Stimulated activated CD4-positive, alpha-beta T cell treated with anti-CD3 and anti-CD28 coated beads, TNF-alpha, amount 100 ng/mL, for 24 hours (primary cell): ENCODE measurements at places on chromosomes 3 and 15.

- DNase-seq, result no peak
These were observed 92.4 kb downstream of the MB21D2 start for GRCh38 chr3:192825216-192825615.

DNA sequence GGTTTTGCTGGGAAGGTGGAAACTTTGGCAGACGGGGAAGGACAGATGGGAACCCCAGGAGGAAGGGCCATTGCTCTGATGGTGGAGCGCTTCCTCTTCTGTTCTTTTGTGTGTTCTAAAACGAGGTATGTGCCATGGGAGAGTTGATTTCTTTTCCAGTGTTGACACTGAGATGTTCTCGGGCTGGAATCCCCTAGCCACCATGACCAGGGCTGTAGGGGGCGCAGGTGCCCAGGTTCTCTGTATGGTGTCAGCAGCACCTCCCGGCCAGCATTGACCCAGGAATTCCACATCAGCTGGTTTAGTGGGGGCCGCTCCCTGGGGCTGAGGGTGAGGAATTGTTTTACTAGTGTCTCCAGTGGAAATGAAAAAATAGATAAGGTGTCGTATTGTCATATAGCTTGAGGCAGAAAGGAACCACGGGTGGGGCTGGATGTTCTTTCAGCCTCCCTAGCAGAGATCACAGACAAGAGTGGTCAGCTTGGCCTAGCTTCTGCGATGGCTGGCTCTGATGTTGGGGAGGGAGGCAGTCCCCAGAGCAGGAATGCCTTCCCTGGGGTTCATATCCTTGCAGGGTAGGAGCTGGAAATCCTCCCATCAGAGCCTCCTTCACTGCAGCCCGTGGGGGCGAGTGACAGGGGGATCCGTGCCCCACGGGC is 34.2 kb upstream of the ACAD9 start:
- DNase-seq, result no peak

- DNase-seq, result no peak
These were observed 17.1 kb downstream of the HEXA start for GRCh38 chr15:72358650-72359171.

DNA sequence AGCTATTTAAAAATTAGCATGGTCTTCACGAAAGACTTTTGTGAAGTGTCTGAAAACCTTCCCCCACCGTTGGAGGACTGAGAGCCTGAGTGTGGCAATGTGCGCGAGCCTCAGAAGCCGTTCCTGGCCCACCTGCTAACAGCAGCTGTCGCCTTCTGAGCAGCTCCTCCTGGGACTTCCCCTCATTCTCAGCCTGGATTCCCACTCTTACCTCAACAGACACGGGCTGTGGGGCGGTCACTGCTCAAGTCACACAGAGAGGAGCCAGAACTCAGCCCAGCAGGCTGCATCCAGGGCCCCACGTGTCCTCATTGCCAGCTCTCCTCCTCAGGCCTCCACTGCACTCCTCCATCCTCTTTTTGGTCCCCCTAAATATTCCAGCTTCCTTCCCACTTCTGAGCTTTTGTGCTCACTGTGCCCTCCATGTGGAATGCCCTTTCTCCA is 7.8 kb downstream of the DNASE1L3 start:
- no peak for DNase-seq

GRCh38 chr3:106209482-106209881 is 340.7 kb upstream of the CBLB start:
- DNase-seq, result no peak

DNA sequence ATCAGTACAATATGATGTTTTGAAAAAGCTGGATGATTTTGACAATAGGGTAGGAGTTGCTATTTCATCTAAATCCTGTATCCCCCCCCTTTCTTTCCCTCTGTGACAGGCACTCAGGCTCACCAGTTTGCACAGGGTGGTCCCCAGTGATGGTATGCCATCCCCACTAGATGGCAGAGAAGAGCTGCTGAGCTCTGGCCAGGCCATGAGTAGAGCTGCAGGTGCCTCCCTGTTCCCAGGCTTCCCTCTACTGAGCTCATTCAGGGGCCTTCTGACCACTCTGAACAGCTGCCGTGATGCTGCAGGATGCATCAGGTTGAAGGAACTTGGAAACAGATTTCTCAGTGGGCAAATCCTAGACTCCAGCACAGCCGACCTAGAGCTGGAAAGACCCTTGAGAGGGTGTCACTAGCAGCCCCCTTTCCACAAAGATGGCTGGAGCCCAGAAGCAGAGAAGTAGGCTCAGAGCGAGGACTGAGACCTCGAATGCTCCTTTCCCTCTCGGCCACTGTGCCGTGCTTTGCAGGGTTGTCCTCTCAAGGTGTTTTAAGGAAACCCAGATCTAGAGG is 45.1 kb downstream of the EFCAB12 start:
- peak; percentile 34 for DNase-seq

- DNase-seq, result no peak
These were observed 1129.6 kb upstream of the GBE1 start for GRCh38 chr3:82891028-82891427.

DNA sequence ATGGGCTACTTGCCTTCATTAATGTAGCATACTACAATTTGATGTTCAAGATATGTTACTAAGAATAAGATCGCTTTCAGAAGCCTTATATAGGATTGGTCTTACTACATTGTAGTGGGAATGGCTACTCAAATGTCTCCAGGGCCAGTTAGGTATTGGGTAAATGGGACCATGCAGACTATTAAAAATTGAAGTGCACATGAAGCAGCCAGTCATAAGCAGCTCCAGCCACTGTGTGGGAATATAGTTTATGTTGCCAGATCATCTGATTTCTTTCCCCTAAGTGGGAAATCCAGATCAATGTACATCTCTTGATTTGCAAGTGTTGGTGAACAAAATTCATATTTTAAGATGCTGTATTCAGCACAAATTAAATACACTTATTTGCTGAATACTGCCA is 5.1 kb downstream of the CTNNB1 start:
- DNase-seq, result no peak

DNA sequence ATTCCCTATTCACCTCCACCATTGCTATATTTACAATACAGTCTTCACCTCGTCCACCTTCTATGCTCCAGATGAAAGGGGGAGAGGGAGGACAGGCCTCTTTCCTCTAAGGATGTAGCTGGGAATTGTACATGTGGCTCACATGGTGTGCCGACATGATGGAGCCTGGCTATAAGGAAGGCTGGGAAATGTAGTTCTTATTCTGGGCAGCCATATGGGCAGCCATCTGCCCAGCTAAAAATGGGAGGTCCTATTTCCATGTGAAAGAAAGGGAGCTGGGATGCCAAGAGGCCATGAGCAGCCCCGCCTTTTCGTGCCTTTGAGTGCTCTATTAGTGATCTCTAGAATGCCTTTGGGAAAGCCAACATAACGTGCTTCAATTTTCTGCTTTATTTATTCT is 27.1 kb upstream of the MGLL start:
- no peak for DNase-seq

DNA sequence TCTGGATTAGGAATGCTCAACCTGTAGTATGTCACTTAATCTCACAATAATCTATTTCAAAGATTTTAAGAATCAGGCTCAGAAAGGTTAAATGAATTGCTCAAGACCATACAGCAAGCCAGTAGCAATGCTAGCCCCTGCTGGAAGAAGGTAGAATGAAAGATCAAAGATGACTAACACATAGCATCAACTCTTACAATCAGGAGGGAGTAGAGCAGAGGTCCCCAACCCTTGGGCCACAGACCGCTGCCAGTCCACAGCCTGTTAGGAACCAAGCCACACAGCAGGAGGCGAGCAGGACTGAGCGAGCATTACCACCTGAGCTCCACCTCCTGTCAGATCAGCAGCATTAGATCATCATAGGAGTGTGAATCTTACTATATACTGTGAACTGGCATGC is 15.5 kb upstream of the GATM start:
- DNase-seq, result no peak

GRCh38 chr15:30924353-30924752 is 20.6 kb downstream of the FAN1 start:
- no peak for DNase-seq

GRCh38 chr3:185473290-185473815 is 25.5 kb downstream of the TMEM41A start:
- DNase-seq, result no peak

GRCh38 chr3:14588425-14589112 is 48.4 kb upstream of the GRIP2 start:
- no peak for DNase-seq

GRCh38 chr3:53191836-53192480 is 30.9 kb downstream of the PRKCD start:
- no peak for DNase-seq

GRCh38 chr3:46930166-46930944 is 46.2 kb downstream of the CCDC12 start:
- DNase-seq, result no peak

DNA sequence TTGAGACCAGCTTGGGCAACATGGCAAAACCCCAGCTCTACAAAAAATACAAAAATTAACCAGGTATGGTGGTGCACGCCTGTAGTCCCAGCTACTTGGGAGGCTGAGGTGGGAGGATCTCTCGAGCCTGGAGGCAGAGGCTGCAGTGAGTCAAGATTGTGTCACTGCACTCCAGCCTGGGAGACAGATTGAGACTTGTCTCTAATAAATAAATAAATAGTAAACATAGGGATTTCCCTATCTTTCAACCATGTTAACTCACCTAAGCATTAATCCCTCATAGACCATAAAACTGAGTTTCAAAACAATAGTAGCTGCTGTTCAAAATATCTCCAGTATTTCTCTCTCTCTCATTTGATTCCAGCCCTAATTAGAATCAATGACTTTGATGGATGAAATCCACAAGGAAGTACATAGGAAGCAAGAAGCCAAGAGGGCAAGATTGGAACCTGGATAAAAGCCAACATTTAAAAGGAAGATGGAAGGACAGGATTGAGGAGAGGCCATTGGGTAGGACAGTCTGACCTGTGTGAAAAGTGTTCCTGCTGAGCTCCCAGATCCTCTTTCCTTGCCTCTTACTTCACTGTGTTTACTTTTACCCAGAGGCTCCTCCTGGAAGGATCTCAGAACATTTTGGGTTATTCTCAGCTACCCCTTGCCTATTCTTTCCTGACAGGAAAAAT is 12.4 kb upstream of the TTBK2 start:
- no peak for DNase-seq

GRCh38 chr3:34889641-34890040 is 749.7 kb upstream of the ARPP21 start:
- no peak for DNase-seq

DNA sequence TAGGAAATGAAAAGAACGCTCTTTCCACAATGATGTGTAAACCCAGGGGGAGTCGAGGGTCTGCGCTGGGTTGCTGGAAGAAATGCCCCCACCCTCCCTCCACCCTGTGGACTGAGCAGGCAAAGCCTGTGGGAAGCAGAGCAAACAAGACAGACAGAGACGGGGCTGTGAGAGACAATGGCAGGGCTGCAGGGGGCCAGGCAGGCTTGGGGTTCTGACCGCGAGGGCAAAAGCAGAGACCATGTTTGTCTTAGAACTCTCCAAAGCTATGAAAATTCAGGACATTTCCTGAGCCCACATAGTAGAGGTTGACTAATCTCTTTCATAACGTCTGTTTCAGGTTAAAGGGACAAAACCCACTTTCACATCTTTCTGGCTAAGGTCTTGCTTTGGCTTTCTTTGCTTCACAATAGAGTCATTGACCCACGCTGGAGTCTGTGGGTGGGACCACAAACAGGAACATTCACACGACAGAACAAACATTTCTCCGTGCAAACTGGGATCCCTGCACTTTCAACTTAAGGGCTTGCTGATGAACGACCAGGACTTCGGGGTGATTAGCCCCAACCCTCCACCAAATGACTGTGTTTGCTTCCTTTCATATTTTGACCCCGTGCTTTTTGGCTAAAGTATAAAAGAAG is 156.0 kb upstream of the TPM1 start:
- DNase-seq, result no peak

DNA sequence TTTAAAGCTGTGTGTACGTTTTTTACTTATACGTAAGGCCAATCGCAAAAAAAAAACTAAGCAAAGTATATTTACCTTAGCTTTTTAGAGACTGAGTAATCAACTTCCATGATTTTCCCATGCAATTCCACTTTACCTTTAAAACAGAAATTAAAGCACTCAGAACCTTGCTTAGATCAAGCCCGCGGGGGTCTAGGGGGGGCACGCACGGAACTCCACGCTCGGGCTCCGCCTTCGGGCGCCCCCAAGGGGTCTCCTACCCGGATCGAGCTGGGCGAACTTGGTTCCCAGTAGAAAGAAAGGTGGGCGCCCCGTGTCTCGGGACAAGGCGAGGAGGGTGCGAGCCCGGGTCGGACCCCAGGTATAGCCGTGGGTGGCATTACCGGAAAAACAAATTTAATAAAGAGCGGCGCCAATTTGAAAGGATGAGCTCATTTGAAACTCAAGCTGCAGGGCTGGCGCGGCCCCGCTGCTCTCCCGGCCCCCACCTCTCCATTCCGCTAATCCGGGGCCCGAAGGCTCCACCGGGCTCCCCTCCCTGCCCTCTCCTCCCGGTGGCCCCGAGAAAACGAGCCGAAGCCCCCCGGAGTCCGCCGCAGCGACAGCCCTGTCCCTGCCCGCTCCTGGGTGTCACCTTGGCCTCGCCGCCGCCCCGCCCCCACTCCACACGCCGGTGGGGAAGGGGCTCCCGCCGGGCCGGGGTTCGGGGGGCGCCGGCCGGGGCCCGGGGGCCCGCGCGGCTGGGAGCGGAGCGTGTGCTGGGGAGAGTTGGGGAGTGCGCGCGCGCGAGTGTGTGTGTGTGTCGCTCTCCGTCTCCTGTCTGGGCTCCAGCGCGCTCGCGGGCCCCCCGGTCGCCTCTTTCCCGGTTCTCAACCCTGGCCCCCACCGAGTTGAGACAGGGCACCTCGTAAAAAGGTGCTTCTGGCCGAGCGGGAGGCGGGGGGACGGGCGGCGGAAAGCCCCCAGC is 1.5 kb downstream of the IGF2BP2 start:
- no peak for DNase-seq

- no peak for DNase-seq
These were observed 11.0 kb downstream of the ETV5 start for GRCh38 chr3:186097663-186098451.

DNA sequence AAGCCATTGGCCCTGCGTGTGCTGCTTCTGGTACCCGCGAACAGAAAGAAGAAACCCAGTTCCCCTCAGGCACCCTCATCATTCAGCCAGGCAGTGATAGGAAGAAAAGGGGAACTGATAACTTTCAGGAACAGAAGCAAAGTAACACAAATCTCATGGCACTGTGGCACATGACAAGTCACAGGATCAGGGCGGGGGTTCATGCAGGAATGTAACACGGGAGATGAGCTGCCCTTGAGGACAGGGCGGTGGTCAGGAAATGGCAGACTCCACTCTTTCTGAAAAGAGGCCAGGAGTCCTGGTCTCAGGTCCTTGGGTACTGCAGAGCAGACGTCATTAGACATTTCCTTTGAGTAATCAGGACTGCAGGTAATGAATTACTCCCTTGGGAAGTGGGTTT is 95.5 kb downstream of the CCNL1 start:
- no peak for DNase-seq

GRCh38 chr3:36876181-36876936 is 68.5 kb downstream of the TRANK1 start:
- DNase-seq, result no peak

GRCh38 chr3:5520237-5520636 is 332.7 kb downstream of the EDEM1 start:
- DNase-seq, result no peak
